Brain pericyte (primary cell): ENCODE measurements at places on chromosomes 7 and 10.

DNA sequence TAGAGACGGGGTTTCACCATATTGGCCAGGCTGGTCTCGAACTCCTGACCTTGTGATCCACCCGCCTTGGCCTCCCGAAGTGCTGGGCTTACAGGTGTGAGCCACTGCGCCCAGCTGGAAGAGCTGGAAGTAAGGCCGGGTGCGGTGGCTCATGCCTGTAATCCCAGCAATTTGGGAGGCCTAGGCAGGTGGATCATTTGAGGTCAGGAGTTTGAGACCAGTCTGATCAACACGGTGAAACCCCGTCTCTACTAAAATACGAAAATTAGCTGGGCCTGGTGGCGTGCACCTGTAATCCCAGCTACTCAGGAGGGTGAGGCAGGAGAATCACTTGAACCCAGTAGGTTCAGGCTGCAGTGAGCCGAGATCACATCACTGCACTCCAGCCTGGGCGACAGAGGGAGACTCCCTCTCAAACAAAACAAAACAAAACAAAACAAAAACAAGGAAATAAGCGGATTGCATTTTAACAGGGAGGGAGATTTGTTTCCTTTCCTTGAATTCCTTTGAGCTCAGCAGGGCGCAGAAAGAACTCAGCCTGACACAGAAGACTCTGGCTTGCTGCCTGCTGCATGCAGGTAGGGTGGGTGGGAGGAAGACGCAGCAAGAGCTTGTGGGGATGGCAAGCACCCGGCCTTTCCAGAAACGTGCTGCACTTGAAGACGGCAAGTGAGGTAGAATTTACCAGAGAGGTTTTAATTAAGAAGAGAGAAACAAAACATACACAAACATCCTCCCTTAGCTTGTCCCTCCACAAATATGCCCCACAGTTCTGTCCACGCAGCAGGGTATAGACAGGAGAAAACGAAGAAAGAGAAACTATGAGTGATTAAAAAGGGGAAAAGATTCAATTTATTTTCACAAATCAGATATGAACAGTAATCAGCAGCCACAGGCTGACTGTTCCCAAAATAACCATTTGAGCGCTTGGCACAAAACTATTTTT is 148.0 kb downstream of the RNF216 start:
- no peak for DNase-seq

- DNase-seq: no peak
Measured at GRCh38 chr10:98411768-98412167, 3.2 kb downstream of the PYROXD2 start.

GRCh38 chr10:93462371-93462770 is 19.8 kb downstream of the MYOF start:
- no peak for DNase-seq

DNA sequence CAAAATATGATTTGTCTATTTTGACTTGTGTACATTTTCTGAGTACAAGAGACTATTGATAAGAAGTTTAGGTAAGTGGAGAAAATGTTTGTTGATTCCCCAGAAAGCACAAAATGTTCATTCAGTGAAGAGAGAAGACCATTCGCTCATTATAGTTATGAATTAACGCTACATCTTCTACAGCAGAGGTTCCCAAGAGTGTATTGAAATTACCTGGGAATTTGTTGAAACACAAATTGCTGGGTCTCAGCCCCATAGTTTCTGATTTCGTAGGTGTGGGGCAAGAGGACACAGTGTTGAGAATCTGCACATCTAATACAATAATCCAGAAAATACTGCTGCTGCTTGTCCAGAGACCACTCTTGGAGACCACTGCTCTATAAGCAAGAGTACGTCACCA is 24.2 kb downstream of the JAZF1 start:
- no peak for DNase-seq

DNA sequence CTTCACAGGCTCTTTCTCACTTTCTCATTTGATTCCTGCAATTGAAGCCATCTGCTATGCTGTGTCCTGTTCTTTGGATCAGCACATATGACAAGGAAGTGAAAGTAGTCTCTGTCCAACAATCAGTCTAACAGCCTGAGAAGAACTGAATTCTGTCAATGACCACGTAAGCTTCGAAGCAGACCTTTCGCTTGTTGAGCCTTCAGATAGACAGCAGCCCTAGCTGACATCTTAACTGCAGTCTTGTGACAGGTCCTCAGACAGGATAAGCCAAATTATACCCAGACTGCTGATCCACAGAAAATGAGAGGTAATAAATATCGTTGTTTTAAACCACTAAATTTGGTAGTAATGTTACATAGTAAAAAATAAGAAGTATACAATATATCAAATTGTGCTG is 691.0 kb upstream of the LRRTM3 start:
- DNase-seq: no peak

DNA sequence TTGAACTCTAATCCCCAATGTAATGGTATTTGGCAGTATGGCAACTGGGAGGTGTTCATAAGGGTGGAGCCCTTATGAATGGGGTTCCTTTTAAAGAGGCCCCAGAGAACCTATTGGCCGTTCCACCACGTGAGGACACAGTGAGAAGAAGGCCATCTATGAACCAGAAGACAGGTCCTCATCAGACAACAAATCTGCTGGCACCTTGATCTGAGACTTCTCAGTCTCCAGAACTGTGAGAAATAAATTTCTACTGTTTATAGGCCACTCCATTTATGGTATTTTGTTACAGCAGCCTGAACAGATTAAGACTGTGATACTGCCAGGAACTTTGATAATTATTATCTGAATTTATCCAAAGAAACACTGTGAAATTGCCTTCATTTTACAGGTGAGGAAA is 132.3 kb downstream of the GLI3 start:
- DNase-seq: no peak

DNA sequence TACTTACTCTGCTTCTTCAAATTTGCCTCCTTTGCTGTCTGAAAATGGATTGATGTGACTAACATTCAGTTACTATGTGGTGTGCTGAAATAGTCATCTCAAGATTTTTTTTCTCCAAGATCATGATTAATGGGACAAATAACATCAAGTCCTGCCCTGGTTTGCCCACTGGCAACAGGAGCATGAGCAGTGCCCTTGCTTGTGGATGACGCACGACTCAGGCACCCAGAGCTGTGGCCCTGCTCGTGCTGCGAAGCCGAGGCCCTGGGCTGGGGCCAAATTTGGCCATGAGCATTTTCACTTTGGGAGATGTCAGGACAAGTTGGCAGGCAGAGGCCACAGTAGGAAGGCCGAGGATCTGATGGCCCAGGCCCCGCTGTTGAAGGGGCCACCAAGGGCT is 239.8 kb upstream of the IGFBP3 start:
- no peak for DNase-seq

DNA sequence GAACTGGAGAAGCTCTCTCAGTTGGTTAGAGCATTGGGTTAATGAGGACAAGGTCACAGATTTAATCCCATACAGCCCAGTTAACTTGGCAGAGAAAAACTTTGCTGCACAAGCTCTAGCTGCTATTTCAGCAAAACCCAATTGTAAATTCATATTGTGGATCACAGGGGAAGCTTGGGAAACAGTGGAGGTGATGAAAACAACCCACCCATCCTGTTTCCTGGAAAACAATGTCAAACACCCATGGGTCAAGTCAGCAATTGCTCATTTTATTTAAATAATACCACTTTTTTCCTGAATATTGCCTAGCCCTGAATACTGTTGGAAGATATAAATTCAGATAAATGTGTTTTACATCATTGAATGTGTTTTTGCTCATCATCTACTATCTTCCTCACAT is 900.6 kb upstream of the LRRTM3 start:
- no peak for DNase-seq

DNA sequence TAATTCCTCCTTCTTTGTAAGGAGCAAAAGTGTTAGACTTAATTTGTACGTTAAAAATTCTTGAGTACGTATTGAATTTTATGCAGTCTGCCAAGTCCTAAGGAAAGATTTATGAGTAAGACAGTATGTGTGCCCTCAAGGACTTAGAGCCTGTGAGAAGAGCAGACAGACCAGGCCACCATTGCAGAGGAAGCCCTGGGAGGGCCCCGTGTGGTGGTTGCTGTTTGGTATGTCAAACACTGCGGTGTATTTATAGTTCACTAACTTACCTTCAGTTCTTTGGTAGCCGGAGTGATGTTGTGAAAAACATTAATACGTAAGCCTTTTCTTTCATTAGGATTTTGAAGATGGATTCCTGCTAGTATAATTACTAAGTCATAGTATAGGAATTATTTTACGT is 82.9 kb downstream of the GALNT11 start:
- no peak for DNase-seq

DNA sequence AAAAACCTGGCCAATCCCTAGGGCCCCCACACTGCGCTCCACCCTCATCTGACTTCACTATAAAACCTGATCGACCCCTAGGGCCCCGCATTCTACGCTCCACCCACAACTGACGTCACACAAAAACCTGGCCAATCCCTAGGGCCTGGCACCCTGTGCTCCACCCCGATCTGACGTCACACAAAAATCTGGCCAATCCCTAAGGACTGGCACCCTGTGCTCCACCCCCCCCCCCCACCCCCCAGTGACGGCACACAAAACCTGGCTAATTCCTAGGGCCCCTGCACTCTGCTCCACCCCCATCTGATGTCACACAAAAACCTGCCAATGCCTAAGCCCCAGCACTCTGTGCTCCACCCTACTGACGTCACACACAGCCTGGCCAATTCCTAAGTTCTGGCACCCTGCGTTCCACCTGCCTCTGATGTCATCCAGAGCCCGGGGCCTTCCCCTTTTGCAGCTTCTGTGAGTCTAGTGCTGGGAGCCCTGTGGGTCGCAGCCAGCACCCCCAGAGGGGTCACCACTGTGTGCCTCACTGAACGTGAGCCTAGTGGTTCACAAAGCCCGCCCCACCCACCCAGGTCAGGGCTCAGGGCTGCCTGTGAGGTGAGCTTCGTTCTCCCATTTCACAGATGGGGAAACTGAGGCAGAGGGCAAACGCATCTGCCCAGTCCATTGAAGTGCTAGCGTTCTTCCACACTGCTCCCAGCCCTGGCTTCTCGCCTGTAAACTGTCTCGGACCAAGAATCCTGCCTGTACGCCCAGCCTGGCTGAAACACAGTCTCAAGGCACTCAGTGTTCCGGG is 40.6 kb downstream of the MICALL2 start:
- DNase-seq: no peak

DNA sequence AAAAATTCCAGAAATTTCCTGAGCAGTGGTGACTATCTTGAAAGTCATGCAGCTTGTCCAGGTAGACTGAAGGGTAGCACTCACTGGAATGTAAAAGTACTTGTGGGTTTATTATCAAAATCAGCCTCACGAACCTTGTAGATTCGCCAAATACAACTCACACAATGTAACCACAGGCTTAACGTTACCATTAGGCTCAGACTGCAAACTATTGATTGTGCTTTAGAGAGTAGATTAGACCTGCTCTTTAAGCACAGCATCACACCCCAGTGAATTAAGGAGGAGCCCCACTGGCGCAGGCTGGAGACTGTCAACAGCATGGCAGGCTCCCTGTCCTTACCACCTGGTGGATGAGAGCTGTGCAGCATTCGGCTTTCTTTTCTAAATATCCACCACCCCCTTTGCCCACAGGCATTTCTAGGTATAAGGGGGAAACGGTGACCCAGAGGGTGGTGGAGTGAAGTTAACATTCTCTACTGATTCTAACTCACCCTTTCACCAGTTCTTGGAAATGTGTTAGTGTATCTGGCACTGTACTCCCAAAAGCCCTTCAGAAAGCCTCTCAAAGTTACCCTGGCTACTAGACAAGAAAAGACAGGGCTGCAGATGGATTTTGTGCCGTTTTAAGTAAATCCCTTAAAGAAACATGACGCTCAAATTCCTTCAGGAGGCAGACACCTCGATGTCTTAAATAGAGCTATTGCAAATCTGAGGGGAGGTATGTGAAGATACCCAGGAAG is 56.6 kb downstream of the GSDME start:
- no peak for DNase-seq

- DNase-seq: no peak
Measured at GRCh38 chr7:706721-707120, 19.8 kb upstream of the DNAAF5 start.

GRCh38 chr10:105757302-105757701 is 1116.2 kb downstream of the SORCS3 start:
- DNase-seq: no peak

DNA sequence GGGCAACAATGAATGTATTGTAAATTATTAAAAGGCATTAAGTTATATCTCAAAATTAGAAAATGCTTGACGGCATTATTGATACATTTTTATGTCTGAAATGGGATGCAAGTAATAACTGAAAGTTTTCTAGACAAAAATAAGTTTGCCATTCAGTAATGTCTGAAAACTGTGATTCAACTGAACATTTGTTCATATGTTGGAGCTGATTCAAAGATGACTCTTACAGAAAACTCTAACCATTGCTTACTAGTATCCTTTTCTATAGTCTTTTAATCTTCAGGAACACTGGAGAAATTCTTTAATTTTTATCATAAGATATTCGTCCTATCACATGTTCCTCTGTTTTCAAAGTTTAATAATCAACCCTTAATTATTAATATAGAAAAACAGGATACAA is 71.1 kb upstream of the TFEC start:
- DNase-seq: no peak

DNA sequence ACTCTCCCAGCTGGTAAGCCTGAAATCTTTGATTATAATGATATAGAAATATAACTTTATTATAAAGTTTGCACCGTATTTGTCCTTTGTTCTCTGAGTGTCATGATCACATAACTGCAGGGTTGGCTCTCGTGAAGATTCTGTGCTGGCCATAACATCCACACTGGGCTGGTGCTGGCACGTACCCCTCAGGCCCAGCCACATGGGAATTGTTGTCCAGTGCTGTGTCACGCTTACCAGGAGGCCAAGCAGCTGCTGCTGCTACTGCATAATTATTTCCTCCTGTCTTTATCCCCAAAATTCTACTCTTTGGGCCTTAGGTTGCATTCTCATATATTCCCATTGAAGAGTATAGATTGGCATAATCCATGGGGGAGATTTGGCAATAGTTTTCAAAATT is 20.8 kb upstream of the UCN3 start:
- DNase-seq: no peak

DNA sequence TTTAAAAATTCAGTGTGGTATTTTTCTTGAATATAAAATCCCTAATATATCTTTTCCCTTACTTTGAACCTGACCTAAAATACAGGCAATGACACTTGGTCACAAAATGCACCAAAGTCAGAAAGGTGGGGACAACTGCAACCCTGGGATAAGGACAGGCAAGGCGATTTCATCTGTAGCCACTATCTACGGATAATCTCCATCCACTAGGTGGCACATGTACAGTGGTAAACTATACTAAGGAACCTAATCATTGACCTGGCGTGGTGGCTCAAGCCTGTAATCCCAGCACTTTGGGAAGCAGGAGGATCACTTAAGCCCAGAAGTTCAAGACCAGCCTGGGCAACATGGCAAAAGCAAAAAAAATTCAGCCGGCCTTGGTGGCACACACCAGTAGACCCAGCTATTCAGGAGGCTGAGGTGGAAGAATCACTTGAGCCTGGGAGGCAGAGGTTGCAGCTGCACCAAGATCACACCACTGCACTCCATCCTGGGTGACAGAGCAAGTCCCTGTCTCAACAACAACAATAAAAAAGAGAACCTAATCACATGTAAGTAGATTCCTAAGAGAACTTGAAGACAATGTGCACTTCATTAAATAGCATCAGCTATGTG is 98.9 kb downstream of the KMT2C start:
- no peak for DNase-seq

GRCh38 chr7:8260871-8261694 is 884 bp downstream of the ICA1 start:
- no peak for DNase-seq
